Stimulated activated CD4-positive, alpha-beta T cell treated with anti-CD3 and anti-CD28 coated beads, Interleukin-1b, Interleukin-23, amount 100 ng/mL, for 1 hour (primary cell): ENCODE measurements at places on chromosomes 7 and 10.

GRCh38 chr7:126843336-126843735 is 409.4 kb downstream of the GRM8 start:
- no peak for DNase-seq

DNA sequence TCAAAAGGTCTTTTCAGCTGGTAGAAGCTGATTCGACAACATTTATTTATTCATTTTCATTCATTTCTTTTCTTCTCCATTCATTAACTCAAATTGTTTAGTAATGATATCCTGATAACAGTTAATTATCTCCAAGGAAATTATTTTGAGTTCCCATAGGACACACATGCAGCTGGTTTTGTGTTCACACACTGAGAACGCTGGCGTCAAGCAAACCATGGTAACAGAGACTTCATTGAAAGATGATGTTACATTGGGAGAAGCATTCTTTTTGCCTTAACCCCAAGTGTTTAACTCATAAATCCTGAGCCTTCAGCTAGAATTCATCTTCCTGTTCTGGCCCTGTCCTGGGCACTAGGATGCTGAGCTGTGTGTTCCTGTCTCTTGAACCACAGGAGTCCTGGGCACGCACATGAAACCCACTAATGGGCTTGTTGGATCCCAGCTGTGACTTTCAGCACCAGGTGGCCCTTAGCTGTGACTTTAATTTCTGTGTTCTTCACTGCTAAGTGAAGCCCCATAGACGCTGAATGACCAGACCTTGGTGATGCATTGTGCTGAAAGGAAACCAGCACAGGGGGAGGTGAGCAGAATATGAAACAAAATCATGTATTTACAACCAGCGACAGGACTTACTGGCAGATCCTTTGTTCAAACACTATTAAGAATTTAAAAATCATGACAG is 121.5 kb upstream of the PRSS58 start:
- no peak for DNase-seq

DNA sequence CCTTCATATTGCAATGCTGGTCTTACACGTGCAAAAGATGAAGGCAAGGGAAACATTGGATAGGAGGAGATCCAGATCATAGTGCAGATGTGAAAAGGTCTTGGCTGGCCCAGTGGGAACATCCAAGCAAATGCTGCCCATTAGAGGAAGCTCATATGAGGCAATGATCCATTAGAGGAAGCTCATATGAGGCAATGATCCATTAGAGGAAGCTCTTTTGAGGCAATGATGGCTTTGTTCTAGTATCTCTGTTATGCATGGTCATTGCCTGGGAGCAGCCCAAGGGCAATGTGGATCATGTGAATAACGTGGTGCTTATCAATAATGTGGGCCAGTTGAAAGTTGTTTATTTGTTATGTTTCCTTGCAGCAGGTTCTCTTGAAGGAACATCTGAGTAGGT is 37.8 kb downstream of the STEAP4 start:
- DNase-seq, result no peak

- no peak for DNase-seq
These were observed 263.0 kb upstream of the ZWINT start for GRCh38 chr10:56624082-56624481.

- DNase-seq, result no peak
These were observed 643.1 kb downstream of the PARD3 start for GRCh38 chr10:34171957-34172527.

DNA sequence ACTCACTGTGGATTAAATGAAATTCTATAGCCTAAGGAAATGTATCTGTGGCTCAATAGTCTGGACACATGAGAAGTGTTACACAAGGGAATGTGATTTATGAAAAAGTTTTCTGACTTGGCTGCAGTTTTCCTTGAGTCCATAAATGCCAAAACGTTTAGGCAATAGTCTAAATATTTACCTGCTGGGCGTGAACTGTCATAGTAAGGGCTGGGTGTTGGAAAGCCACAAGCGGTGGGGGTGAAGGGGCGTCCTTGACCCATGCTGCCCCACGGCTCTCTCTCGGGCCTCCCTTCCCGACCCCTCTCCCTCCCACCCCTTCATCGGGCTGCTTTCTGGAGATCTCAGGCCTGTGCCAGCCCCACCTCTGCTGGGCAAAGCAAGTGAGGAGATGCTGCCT is 223.7 kb downstream of the BUB3 start:
- no peak for DNase-seq

GRCh38 chr7:93620057-93620456 is 45.5 kb upstream of the CALCR start:
- DNase-seq, result no peak

DNA sequence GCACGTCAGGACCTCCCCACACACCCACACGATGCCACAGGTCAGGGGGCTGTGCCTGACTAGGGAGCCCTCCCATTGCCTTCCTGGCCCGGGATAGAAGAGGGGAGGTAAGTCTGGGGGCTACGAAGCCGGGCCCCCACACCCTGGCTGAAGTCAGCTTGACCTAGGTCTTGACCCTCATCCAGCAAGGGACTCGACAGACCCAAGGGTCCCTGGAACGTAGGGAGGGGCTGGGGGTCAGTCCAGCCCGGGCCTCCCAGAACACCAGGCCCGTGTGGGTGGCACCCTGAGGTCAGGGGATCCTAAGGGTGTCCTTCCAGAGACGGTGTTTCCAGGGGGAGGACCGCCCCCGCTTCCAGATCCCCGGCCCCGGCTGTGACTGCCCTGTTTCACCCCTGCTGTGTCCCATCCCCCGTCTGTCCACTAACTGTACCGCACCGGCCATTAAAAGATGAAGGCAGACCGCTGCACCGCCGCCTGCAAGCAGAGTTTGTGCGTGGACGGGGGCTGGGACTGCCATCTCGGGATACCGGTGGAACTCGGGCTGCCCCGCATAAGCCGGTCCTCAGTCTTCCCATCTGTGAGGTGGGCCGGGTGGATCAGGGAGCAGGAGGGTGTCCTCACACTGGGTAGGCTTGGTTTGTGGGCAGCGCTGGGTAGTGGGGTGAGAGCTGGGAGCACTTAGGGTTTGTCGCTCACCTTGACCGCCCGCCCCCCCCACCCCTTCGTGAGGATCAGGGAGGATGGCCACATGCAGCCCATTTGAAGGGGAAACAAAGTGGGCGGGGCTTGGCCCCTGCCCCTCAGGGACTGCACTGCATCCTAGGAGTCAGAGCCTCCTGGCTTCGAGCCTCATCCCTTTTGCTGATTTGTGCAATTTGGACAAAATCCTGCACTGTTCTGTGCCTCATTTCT is 21.1 kb downstream of the SLC29A4 start:
- no peak for DNase-seq

DNA sequence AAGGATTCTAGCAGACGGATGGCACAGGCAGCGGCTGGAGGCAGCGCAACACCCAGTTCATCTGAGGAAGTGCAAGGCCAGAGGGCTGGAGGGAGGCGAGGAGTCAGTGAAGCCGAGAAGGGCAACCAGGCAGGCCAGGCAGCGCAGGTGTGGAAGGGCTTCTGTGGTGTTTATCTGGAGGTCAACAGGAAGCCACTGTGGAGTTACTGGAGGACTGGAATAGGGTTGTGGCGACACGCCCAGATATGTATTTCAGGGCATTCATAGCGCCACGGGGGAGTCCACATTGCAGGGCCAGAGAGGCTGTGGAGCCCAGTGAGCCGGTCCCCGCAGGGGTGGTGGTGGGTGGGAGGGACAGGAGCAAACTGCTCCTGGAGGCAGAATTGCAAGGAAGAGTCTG is 150.6 kb downstream of the CDH23 start:
- DNase-seq, result no peak

GRCh38 chr7:134935701-134936100 is 50.6 kb upstream of the AGBL3 start:
- DNase-seq, result no peak

- no peak for DNase-seq
These were observed 16.2 kb downstream of the PIP start for GRCh38 chr7:143148050-143148449.

DNA sequence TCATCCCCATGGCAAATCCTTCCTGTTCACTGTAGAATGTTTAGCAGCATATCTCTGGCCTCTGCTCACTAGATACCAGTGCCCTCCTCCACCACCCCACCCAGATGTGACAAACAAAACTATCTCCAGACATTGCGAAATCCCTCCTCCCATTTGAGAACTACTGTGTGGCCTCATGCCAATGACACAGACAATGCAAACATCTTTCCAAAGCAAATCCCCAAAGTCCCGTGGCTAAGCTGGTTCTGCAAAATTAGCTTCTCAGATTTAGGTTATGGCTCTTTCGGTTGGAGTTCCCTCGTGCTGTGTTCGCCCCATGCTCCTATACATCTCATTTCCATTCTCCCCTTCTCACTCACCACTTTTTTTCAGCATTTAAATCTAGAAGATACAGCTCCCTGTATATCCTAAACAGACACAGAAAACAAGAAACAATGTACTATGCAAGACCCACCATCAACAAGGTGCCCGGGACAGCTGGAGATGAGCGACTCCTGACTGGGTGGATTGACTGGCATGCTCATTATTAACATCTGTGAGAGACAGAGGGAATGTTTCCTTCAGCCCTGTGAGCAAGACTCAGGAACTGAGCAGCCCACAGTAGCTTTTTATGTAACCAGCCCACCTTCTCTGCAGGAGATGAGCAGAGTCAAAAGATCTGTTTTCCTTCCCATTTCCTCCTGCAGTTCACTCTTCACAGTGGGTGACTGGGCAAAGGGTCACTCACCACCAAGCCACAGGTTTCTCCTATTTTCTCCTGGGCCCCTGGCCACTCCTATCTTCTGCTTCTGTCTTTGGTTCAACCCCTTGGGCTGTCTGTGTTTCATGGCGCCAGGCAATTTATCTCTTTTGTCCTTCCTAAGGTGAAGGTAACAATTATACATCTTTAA is 225.7 kb upstream of the AOAH start:
- no peak for DNase-seq

GRCh38 chr10:29326886-29327745 is 38.2 kb downstream of the LYZL1 start:
- DNase-seq, result no peak

DNA sequence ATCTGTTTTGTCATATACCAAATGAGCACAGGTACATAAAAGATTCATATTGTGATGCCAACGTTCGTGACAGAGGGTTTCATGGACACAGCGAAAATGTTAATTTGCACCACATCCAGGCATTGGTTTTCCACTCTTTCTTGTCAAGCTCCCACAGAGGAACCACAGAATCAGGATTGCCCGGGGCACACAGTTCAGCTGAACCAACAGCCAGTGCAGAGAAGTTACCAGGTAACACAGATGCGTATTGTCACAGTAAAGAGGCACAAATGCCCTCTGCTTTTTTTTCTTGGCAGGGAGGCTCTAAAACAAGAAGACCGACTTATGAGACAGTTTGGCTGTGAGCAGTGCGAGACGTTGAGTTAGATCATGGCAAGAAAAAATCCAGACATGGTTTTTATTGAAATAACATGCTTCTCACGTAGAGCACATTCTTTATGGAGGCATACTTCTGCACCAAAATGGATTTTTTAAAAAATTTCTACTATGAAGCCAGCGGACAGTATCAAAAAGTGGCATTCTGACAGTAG is 331.1 kb upstream of the KIAA1217 start:
- no peak for DNase-seq

- DNase-seq, result no peak
These were observed 60.5 kb downstream of the SEMA3C start for GRCh38 chr7:80858141-80858903.

- peak; percentile 2 for DNase-seq
These were observed 62.1 kb downstream of the SDHAF3 start for GRCh38 chr7:97179454-97180104.

- no peak for DNase-seq
These were observed 9.8 kb downstream of the NOD1 start for GRCh38 chr7:30468791-30469190.

GRCh38 chr10:89808842-89809241 is 107.5 kb downstream of the KIF20B start:
- no peak for DNase-seq

- no peak for DNase-seq
These were observed 54.6 kb upstream of the MKI67 start for GRCh38 chr10:128180843-128181242.

DNA sequence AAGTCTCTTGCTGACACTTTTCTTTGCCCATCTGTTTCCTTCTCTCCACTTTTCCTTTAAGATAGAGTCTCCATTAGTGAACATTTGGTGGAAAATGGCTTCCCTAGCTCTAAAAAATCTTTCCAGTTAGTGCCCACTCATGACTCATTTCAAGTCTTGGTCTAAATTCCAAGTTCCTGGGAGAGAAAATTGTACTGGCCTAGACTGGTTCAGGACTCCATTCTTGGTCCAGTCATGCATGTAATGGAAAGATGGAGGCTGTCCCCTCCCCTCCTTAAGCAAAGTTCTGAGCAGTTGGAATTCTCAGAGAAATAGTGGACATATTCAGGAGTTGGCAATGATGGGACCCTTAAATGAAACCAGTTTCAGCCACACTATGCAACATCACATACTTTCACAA is 3.8 kb upstream of the ALDH18A1 start:
- no peak for DNase-seq

DNA sequence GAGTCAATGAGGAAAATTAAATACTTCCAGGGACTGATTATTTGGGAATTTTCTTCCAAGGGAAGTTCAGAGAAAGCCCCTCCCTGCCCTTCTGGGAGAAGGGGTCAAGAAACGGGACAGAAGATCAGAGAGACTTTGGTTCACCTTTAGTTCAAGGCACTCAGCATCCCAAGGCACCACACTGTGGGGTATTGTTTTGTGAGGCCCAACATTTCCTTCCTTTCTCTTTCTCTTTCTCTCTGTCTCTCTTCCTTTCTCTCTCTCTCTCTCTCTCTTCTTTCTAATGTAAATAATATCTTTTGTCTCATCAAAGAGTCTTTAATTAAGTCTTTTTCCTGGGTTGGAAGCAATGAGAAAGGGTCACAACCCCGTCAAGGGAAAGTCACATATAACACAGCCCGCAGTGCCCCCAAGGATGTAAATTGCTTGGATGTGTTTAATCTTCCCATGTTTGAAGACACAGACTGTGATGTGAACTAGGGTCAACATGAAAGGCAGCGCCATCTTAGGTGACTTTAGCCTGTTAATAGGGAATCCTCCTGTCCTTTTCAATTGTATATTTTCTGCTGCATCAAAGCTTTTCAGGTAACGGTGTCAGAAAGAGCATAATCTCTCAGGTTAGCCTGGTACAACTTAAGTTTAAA is 983.3 kb upstream of the C7orf33 start:
- no peak for DNase-seq

- no peak for DNase-seq
These were observed 209.9 kb downstream of the NRG3 start for GRCh38 chr10:82084904-82085303.

- no peak for DNase-seq
These were observed 63.7 kb upstream of the AUTS2 start for GRCh38 chr7:69534461-69535041.

- no peak for DNase-seq
These were observed 11.2 kb downstream of the MXI1 start for GRCh38 chr10:110218632-110219031.
